ENCODE measurements at places on chromosomes 5 and 9.

- DNase-seq: no peak
Observed at GRCh38 chr9:15738011-15738410, 185.2 kb downstream of the CCDC171 start.

GRCh38 chr5:141564216-141564692 is 54.5 kb downstream of the DIAPH1 start:
- DNase-seq: peak; percentile 23

DNA sequence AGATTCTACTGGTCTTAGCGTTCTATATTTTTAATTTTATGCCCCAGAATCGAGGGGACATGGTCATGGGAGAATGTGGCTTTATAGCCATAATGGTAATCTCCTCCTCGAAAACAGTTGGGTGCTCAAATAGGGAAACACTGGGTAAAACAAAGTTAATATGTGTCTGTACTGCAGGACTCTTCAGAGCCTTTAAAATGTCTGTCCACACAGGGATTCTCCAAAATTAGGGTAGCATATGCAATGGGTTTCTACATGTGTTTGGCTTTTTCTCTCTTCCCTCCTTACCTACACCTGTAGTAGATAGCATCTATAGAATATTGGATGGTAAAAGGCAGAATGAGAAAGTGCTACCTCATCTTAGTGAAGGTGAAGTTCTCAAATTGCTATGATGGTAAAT is 130.0 kb upstream of the NR3C1 start:
- no peak for DNase-seq

- DNase-seq: no peak
Observed at GRCh38 chr9:132750668-132751067, 80.4 kb downstream of the GTF3C4 start.
